ENCODE measurements at places on chromosomes 7 and 10. TPM values are rescaled to one million over a fixed set of nuclear protein-coding genes. Genes with fewer than 3 reads are reported as not detected.

- DNase-seq: no peak
Measured at GRCh38 chr10:80187060-80187459, 18.3 kb downstream of the ANXA11 start.

DNA sequence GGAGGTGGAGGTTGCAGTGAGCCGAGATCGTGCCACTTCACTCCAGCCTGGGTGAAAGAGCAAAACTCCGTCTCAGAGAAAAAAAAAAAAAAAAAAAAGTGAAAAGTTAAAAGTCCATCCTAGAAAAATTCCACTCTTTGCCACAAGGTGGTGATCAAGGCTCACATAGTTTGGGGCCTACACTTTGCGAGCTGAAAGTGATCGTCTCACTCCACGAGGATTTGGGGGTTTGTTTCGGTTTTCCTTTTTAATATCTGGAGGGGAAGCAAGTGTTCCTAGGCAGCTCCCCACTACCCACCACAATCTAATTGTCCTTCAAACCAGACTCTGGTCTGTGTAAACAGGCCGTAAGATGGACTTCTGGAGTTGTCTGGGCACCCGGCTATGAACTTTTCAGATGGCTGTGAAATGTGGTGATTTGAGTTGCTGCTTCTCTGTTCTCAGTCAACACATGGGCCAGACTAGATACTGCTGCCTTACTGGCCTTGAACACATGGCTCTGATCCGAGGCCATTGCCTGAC lies 27.1 kb downstream of the PRLHR start:
- DNase-seq: no peak

DNA sequence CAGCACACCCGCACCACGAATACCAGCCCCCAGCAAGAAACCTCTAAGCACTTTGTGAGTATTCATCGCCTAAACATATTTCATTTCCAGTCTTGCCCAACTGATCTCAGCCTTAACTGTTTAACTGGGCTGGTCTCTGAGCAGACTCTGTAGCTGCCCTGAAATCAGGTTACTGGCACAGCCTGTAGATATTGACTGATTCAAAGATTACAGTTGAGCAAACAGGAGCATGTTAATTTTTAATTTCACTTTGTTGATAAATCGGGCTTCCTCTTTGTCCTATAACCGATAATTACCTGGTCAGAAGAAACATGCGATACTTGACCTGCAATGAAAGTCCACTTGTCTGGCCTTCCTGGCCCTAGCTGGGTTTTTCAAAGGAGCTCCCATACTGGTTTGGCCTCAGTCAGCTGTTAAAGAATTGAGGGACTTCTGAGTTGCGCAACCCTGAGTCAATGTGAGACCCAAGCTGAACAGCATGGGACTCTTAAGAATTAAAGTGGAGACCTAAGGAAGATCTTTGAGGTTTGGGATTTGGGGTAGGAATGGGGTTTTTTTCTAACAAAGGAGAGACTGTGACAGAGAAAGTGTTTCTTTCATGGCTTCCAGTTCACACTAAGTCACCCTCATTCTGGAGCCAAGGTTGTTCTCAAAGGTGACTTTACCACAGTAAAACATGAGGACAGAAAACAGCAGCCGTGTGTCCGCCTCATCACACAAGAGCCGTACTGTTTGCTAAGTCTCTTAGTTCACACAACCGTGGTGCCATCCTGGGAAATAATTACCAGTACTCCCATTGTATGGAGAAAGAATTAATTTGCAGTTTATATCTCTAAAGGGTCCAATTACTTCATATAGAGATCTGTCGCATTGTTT lies 75.9 kb downstream of the PPP1R3C start:
- peak; percentile 12 for DNase-seq

- DNase-seq: no peak
Measured at GRCh38 chr7:69661342-69661741, 63.1 kb downstream of the AUTS2 start.

DNA sequence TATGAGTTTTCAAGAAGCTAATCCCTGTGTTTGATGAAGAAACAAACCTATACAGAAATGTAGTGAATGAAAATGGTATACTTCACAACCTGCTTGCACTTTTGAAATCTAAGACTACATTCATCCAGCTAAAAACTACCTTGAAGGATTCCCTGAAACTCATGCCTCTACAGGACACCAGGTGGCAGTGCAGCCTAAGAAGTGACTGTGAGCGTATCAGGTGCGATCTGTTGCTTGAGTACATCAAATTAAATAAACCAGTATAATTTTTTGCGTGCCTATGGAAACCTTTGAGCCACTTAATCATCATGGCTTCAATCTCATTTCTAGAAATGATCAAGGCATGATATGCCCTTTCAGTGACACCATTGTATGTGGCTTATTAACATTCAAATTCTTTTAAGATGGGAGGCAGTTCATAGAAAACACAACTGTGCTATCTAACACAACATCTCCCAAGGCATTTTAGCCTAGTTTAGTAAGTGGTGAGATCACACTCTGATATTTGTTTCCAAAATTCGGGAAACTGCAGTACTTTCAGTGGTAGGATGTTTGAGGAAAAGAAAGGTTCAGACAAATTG lies 57.4 kb downstream of the PPP1R17 start:
- peak; percentile 29 for DNase-seq

Gene TDRD1
- 2.9 TPM for total RNA-seq

Gene GNGT1
- total RNA-seq: not detected

Data from left colon (tissue), 2 donors.